HEK293T (cell line): ENCODE measurements at places on chromosomes 5 and 9.

DNA sequence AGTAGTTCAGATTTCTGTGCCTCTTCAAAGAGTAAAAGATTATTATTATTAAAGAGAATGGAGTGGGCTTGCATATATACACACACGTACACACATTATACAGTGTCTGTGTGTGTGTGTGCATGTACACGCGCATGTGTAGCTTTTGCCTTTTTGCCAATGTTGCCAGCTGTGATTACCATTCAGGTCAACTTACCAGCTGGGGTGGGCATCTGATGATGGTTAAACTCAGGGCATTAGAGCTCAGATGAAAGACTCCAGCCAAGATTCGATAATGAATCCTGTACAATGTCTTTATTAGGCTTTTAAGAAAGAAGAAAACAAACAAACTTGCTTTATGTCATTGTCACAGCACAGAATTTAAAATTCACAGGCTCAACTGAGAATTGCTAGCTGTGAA, 296.5 kb upstream of the DMAC1 start:
- no peak for DNase-seq

- DNase-seq: peak; percentile 88
Observed at GRCh38 chr9:132575005-132575609, 7.3 kb upstream of the BARHL1 start.

- no peak for DNase-seq
Observed at GRCh38 chr9:14300040-14300439, 13.9 kb downstream of the NFIB start.

GRCh38 chr9:126055381-126055985, 271.1 kb upstream of the MVB12B start:
- no peak for DNase-seq

GRCh38 chr5:24916863-24917262, 272.1 kb upstream of the CDH10 start:
- DNase-seq: no peak

DNA sequence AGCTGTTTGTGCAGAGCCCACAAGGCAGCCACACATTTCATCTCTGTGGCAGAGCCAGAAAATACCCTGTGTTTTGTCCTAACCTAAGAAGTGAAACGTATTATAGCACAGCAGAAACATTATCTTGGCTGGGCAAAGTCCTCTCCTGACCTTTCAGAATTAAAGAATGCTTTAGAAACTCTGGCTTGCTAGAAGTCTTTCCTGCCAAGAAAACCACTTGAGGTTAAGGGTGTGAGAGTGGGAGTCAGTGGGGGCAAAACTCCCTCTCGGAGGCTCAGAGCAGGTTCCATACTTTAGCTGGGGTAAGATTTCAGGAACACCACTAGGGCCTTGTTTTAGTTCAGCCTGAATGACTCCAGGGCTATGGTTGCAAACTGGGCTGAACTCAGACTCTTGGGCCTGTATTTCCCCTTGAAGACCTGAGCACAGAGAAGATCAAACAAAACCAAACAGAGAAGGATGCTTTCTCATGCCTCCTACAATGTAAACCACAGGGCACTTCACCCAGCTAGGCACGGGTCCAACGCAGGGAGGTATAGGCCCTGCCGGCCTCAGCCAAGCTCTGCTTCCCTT, 48.0 kb downstream of the ZNF366 start:
- no peak for DNase-seq

GRCh38 chr9:133131506-133131905, 10.5 kb upstream of the RALGDS start:
- DNase-seq: no peak

GRCh38 chr5:168728546-168729211, 149.5 kb upstream of the PANK3 start:
- no peak for DNase-seq

GRCh38 chr9:124084087-124084486, 72.5 kb downstream of the LHX2 start:
- DNase-seq: no peak

DNA sequence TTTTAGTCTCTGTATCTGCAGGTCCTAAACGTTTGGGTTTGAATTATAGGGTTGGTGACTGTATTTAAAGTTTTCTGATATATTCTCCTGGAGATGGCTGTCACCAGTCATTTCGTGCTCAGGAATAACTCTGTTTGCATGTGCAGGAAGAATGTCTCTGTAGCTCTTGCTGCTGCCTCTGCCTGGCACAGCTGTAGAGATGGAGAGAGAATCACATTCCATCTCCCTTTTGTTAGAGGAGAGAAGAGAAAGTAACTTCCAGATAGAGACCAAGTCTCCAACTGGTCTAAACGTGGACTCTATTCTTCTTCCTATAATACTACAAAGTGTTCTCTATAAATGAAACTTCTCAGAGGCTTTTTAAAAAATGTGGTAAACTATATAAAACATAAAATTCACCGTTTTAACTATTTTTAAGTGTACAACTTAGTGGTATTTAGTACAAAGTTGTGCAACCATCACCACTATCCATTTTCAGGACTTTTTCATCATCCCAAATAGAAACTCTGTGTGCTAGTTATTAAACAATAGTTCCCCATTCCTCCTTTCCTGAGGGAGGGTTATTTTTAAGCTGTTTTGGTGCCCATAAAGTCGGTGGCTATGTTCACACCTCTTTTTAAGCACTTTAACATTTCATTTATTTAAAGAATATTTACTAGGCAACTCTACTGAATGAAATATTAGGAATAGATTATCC, 20.7 kb upstream of the STARD4 start:
- DNase-seq: no peak

DNA sequence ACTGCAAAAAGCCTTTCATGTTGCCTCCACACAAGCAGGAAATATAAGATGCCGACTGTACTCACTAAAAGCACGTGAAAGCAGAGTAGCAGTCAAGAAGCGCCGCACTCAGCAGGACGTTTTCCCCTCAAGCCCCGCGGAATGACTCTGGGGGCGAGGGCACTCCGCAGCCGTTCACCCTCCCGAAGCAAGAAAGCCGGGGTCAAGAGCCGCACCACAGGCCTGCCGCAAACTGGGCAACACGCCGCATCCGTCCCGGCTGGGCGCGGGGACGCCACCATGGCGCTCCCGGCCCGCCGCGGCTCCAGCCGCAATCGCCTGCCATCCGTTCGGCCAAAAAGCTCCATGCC, 364 bp downstream of the RPS6 start:
- peak; percentile 34 for DNase-seq

GRCh38 chr9:119639287-119639955, 270.2 kb upstream of the BRINP1 start:
- DNase-seq: no peak

GRCh38 chr9:78300209-78300608, 3.3 kb downstream of the PSAT1 start:
- no peak for DNase-seq

- no peak for DNase-seq
Observed at GRCh38 chr5:61831736-61832135, 474.3 kb upstream of the KIF2A start.

- peak; percentile 17 for DNase-seq
Observed at GRCh38 chr5:121189342-121190305, 662.1 kb upstream of the FTMT start.

DNA sequence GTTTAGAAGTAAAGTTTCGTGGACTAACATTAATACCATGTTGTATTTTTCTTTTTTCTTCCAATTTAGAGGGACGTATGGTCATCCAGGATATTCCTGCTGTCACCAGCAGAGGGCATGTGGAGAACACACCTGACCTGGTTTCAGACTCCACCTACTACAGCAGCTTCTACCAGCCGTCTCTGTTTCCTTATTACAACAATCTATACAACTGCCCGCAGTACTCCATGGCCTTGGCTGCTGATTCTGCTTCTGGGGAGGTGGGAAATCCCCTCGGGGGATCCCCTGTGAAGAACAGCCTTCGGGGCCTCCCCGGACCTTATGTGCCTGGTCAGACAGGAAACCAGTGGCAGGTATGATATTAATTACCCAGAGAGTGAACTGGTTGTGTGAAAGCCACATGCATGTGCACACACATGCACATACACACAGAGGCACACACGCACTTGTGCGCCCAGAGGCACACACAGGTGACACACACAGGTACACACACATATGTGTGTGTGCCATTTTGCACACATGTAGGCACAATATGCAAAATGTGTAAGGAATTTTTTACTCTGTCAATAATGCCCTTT, 52.4 kb downstream of the DMRT1 start:
- peak; percentile 50 for DNase-seq

GRCh38 chr5:169025491-169025890, 275.4 kb downstream of the SLIT3 start:
- DNase-seq: no peak

DNA sequence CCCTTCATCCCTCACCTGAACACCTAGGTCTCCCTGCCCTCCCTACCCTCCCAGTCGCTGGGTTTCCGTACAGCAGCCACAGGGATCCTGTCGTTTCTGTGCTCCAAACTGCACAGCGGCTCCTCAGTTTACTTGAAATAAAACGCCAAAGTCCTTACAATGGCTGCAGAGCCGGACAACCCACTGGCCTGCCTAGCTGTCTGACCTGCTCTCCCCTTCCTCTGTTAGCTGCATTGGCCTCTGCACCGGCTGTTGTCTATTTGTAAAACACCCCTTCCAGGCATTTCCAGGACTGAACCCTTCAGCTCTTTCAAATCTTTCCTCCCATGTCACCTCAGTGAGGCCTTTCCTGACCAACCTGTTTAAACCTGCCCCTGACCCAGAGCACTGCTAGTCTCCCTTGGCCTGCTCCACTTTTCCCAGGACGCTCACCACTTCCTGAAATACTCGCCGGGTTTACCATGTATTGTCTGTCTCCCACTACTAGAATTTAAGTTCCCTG, 9.1 kb upstream of the MGAT1 start:
- no peak for DNase-seq

- DNase-seq: no peak
Observed at GRCh38 chr9:19416143-19416542, 7.3 kb downstream of the ACER2 start.

GRCh38 chr5:122112063-122112462, 17.3 kb upstream of the ZNF474 start:
- DNase-seq: no peak
